ENCODE measurements at places on chromosomes 12 and 14.

DNA sequence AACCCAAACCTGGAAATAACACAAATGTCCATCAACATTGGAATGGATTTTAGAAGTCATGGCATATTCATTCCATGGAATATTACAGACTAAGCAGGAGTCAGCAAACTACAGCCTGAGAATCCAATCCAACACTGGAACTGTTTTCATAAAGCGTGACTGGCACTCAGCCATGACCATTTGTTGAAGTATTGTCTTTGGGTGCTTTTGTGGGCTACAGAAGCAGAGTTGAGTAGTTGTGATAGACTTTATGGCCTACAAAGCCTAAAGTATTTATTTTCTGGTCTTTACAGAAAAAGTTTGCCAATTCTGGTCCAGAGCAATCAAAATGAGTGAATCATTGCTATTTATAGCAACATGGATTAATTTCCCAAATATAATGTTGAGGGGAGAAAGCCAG is 34.5 kb upstream of the FRS2 start:
- DNase-seq, result peak; percentile 12

DNA sequence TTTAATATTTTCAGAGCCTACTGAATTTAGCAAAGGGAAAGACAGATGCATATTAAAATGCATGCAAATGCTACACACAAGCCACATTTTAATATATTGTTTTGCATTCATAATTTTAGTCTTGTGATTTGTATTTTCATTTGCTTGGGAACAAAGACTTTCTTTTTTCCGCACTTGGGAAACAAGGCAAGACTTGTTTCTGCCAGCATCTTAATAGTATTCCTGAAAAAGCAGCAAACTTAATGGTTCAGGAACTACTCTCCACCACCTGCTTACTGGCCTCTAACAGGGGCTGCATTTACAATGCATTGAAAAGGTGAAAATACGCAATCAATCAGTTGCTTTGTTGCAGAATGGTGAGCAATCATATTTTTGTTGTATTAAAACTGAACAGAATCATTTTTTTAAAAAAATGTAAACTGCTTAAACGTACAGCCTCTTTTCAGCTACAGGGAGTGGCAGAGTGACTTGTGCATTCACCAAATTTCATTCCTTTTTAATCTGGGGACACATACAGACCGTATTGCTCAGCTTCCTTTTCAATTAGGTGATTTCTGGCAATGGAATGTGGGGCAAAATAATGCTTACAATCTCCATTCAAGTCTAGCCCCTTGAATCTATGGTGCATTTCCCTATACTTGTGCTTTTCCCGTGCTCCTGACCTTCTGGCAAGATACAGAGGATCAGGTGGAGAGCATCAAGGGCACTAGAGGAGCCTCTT is 144.1 kb upstream of the BTG1 start:
- DNase-seq, result no peak

- no peak for DNase-seq
Measured at GRCh38 chr14:102775855-102776760, 1.1 kb upstream of the TRAF3 start.

- DNase-seq, result no peak
Measured at GRCh38 chr12:48980953-48981756, 3.0 kb downstream of the WNT1 start.

DNA sequence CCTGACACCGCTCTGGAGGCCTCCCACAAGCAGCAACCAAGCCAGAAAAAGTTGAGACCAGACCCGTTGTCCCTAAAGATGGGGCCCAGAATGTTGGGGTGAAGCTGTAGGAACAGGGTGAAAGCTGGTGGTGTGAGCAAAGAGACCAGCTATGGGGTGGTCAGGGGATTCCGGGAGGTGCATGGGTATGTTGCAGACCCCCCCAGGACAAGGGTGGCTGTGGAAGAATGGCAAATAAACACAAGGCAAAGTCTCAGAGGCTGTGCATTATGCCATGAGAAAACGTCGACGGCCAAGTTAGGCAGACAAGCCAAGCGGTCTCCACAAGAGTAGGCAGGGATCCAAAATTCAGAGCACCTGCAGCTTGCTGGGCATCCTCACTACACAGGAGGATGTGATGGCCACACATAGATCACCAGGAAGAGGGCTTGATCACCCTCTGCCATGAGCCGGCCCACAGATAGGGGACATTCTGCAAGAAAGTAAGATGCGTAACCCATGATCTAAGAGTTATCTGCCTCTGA is 58.8 kb upstream of the KCNA1 start:
- no peak for DNase-seq

DNA sequence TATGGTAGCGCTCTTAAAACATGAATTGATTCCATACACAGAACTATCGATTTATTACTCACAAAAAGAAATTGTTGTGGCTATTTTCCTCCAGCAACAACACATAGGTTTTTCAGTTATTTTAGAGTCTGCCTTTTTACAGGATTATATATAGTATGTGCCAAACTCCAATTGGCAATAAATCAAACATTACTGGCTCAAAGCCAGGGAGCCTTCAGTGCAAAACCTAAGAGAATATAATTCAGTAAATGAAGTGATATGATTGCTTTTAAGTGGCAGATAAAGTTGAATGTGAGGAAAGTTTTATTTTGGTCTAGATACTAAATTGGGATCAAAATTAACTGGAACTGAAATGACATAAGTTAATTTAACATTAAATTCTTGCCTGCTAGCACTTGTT is 234.8 kb downstream of the PIK3C2G start:
- DNase-seq, result peak; percentile 56

Measured in NCI-H446 (cell line).